Natural killer cell (primary cell): ENCODE measurements at places on chromosomes 1 and 21. TPM values are rescaled to one million over a fixed set of nuclear protein-coding genes. Genes with fewer than 3 reads are reported as not detected.

GRCh38 chr1:83839566-83840173, 159.3 kb downstream of the TTLL7 start:
- no peak for DNase-seq

GRCh38 chr1:24540906-24541710, 14.8 kb upstream of the NCMAP start:
- DNase-seq = peak; percentile 49

GRCh38 chr1:182092336-182092735, 30.8 kb upstream of the ZNF648 start:
- no peak for DNase-seq

GRCh38 chr1:159170639-159171038, 776 bp upstream of the CADM3 start:
- no peak for DNase-seq

DNA sequence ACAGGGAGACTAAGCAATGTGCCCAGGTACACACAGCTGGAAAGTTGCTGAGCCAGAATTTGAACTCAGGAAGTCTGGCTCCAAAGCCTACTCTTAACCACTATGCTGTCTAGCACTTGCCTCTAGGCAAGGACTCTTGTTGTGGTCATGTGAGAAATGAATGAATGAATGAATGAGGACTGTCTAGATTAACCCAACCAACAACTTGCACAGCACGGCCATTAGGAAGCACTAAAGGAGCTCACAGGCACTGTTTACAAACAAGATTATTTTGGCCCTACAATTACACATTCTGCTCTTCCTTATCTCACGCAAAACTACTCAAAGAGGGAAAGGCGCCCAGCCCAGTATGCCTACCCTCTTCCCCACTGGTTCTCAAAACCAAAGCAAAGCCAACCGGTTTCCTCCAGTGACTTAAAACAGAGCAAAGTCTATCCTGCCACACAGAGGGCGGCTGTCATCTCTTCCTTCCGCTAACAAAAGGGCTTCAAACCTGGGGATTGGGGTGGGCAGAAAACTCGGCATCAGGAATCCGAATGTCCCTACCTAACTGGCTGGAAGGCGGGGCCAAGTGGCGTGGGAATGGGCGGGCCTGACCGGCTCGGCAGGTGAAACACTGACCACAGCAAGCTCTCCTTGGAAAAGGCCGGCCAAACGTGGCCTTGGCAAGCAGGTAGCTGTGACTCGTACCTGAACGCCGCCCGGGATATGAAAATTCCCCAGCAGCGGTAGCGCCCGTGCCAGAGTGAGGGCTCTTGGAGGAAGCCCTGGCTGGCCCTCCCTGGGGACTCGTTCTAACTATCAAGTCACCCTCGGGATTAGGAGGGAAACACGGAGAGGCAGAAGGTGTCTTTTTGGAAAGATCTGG, 948 bp downstream of the STK40 start:
- DNase-seq = peak; percentile 66

GRCh38 chr21:40173816-40174215, 306.6 kb downstream of the PCP4 start:
- no peak for DNase-seq

GRCh38 chr1:48493041-48493440, 21.0 kb upstream of the SPATA6 start:
- no peak for DNase-seq

- peak; percentile 91 for DNase-seq
Observed at GRCh38 chr1:147640553-147641165, 29.7 kb downstream of the ACP6 start.

DNA sequence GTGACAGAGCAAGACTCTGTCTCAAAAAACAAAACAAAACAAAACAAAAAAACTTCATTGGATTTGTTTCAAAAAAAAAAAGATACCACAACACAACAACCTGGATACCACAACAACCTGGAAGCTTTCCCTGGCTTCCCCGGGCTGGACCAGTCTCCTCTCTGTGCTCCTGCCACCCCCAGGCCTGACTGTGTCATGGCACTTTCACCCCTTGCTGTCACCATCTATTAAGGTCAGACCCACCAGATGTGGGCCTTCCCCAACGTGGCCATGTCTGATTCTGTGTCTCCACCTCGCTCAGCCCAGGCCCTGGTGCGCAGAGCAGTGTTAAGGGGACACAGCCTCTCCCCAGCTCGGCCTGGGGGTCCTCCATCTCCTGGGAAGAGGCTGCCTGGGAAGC, 28.3 kb upstream of the ACOT11 start:
- DNase-seq = no peak

GRCh38 chr1:11919621-11920020, 6.6 kb downstream of the KIAA2013 start:
- DNase-seq = no peak

DNA sequence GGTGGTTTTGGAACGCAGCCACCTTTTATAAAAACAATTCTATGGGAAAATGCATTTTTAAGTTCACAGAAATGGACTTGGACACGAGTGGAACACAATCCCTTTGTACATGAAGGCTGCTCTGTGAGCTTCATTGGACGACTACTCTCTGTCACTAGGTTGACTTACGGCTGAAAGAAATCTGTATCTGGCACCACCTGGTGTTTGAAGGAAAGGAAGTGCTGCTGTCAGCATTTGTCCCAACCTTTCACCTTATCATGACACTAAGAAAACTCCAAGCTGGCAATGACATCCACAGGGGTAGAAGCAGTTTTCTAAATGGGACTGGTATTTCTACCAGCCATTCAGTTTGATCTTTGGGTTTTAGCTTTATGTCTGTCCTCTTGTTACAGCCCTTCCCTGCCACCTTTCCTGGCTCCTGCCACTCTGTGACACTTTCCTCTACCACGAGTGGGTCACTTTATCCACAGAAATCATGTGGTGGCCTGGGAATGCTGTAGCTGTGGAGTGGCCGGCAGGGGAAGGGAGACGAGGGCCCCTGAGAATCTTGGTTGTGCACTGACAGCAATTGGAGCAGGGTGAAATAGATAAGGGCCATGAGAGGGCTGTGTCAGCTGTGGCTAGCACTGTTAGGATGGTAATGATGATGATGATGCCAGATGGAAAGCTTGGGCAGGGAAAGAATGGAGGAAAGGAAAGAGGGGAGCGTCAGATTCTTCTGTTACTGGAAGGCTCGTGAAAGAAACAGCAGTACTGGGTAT, 85.2 kb downstream of the TBX19 start:
- DNase-seq = no peak

DNA sequence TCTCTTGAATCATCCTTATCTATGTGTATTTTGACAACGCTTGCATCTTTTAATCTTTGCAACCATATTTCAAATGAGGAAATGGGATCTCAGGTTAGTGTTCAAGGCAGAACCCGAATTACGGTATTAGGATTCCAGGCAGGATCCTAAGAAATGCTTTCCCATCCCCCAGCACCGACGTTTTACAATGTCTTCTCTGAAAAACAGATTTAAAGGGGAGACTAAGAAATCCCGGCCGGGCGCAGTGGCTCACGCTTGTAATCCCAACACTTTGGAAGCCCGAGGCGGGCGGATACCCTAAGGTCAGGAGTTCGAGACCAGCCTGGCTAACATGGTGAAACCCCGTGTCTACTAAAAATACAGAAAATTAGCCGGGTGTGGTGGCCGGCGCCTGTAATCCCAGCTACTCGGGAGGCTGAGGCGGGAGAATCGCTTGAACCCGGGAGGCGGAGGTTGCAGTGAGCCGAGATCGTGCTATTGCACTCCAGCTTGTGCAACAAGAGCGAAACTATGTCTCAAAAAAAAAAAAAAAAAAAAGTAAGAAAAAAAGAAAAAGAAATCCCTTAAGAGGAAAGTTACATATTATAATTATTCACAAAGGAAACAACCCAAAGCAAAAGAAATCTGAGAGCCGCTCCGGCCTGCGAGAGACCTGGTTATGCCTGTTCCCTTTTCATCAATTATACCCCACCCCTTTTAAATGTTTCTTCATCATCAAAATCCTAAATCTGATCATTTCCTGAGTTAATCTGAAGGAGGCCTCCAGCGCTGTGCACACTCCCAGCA, 801 bp upstream of the GORAB start:
- no peak for DNase-seq

DNA sequence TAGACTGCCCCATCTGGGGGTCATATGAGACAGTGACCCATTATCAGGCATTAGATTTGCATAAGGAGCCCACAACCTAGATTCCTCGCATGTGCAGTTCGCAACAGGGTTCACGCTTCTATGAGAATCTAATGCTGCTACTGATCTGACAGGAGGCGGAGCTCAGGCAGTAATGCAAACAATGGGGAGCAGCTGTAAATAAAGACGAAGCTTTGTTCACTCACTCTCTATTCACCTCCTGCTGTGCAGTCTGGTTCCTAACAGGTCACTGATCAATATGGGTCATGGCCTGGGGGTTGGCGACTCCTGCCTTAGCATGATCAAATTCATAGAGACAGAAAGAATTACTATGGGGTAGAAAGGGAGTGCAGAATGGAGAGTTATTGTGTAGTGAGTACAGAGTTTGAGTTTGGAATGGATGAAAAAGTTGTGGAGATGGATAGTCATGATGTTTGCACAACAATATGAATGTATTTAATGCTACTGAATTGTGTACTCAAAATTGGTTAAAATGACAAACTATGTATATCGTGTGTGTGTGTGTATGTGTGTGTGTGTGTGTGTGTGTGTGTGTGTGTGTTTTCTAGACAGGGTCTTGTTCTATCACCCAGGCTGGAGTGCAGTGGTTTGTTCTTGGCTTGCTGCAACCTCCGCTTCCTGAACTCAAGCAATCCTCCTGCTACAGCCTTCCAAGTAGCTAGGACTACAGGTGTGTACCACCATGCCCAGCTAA, 42.2 kb downstream of the BTF3L4 start:
- no peak for DNase-seq

DNA sequence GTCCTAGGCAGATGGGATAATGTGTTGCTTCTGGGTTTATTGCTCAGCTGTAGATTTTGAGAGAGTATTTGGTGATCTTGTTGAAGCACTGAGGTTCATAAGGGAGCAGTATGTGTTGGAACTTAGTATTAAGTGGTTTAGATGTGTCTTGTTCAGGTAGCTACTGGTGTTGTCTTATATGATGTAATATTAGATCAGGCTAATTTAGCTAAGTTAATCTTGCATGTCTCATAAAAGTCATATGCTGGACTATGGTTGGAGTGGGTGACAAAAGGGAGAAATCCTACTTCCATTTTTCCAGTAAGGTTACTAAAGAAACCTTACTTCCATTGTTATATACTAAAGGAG, 196.4 kb downstream of the CLEC20A start:
- no peak for DNase-seq

DNA sequence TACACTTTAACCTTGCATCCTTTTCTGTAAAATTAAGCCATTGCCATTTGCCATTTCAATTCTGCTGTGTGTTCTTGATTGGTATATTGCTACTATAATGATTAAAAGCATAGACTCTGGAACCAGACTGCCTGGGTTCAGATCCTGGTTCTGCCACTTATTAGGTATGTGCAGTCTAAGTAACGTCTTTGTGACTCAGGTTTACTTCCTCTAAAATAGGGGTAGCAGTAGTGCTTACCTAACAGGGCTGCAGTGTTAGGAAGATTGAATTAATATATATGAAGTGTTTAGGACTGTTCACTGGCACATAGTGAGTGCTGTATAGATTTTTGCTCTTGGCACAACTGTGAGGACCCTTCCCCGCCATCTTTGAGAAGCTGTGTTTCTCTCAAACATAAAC, 4.4 kb downstream of the CDC42 start:
- no peak for DNase-seq

DNA sequence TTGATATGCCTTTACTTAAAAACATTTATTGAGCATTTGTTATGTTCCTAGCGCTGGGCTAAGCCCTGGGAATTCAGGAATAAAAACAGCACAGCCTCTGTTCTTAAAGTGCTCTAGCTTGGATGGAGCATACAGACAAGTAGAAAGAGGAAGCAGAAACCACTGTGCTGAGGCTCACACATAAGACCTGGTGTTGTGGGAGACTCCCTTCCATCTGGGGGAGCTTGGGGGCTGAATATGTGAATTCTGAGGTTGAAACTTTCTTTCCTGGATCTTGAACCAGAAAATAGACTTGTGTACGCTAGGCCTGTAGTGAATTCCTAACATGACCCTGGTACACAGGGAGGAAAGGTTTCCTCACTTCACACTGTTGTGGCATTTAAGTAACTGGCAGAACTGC, 209.9 kb downstream of the ZNF326 start:
- DNase-seq = no peak

GRCh38 chr1:29687601-29688244, 451.4 kb downstream of the PTPRU start:
- DNase-seq = no peak

GRCh38 chr1:21468599-21468998, 28.7 kb downstream of the NBPF3 start:
- DNase-seq = peak; percentile 35

GRCh38 chr1:154964359-154964758, 2.8 kb upstream of the PYGO2 start:
- no peak for DNase-seq

DNA sequence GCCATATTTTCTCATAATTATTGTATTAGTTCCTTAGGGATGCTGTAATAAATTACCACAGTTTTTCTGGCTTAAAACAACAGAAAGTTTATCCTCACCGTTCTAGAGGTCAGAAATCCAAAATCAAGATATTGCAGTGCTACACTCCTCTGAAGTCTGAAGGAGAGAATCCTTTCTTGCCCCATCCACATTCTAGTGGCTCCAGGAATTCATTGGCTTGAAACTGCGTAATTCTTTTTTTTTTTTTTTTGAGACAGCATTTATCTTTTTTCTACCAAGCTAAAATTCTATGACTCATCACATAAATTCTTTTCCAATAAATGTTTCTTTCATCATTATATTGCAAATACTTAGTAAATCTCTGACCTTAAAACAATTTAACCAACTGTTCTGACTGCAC, 451.0 kb upstream of the RGS18 start:
- no peak for DNase-seq

GRCh38 chr1:34358636-34359035, 181.9 kb downstream of the C1orf94 start:
- DNase-seq = no peak

GRCh38 chr1:52281518-52281917, 84.5 kb downstream of the CC2D1B start:
- no peak for DNase-seq

- no peak for DNase-seq
Observed at GRCh38 chr1:162690672-162691434, 58.6 kb downstream of the DDR2 start.

GRCh38 chr21:15210235-15210678, 145.5 kb upstream of the NRIP1 start:
- DNase-seq = no peak

- DNase-seq = no peak
Observed at GRCh38 chr1:168472223-168472622, 71.6 kb downstream of the XCL2 start.

The WNT9A gene
- not detected for total RNA-seq

The NR1I3 gene
- not detected for total RNA-seq

The KANK4 gene
- total RNA-seq = not detected

The BRDT gene
- total RNA-seq = not detected

The PRXL2B gene
- 15.1 TPM for total RNA-seq

The PGLYRP3 gene
- total RNA-seq = not detected

The MTARC1 gene
- 2.5 TPM for total RNA-seq

The ZBTB18 gene
- 14.0 TPM for total RNA-seq

The CYP4Z1 gene
- total RNA-seq = not detected

The KIAA1614 gene
- total RNA-seq = 0.40 TPM

The FCRL2 gene
- 0.88 TPM for total RNA-seq

The SSR2 gene
- 215 TPM for total RNA-seq
